ENCODE measurements at places on chromosomes 11 and 22.

DNA sequence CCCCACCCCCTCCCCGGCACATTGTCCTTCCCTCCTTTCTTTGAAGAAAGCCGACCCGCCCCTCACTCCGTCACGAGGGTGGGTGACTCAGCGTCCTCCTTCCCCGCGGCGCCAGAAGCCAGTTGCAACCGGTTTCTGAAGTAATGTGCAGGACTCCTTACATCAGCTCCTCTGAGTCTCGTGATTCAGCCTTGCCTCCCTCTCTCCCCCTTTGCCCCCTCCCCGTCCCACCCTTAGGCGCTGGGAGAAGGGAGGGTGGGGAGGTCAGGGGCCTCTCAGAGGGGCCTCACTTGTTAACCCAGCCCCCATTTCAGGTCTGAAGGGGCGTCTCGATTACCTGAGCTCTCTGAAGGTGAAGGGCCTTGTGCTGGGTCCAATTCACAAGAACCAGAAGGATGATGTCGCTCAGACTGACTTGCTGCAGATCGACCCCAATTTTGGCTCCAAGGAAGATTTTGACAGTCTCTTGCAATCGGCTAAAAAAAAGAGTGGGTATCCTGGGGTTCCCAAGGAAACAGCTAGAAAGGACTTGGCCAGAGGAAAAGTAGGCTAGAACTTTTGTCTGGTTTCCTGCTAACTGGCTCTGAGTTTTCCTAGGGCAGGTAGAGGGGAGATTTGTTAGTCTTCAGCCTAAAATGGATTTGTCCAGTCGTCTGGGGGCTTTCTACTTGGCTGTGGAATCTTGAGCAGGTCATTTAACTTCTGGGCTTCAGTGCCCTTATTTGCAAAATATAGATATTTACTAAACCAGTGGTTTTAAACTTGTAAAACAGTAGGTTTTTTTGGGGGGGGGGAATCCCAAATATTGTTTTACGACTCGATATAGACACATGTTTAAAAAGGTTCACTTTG, 1.1 kb downstream of the SLC3A2 start:
- peak; percentile 87 for DNase-seq

DNA sequence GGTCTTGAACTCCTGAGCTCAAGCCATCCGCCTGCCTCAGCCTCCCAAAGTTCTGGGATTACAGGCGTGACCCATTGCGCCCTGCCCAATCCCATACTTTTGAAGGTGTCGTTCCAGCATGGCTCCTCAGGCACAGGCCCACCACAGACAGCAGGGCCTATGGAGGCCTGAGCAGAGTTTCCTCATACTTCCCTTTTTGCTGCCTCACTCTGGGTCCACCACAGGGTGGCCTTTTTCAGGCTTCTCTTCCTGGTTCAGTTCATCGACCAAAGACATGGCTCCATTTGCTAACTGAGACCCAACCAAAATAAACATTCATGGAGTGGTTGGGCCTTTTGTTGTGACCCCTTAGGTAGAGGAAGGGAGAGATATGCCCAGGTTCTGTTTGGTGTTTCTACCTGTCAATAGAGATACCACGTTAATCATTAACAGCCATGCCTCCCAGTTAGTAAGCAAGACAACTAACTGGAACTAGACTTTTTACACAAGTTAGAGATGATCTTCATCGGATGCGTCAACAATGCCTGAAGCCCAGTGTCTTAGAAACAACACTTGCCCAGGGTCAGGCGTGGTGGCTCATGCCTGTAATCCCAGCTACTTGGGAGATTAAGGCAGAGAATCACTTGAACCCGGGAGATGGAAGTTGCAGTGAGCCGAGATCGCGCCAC, 35.1 kb downstream of the TRIOBP start:
- no peak for DNase-seq

DNA sequence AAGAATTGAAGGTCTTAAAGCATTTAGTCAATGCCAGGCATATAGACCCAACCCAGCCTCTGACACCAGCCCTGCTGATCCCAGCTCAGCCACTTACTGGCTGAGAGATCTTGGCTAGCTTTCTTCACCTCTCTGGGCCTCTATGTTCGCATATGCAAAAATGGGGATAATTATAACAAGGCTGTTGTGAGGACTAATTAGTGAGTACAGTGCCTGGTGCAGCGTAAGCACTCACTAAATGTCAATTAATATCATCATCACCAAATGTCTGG, 10.5 kb downstream of the CHST1 start:
- DNase-seq = no peak

DNA sequence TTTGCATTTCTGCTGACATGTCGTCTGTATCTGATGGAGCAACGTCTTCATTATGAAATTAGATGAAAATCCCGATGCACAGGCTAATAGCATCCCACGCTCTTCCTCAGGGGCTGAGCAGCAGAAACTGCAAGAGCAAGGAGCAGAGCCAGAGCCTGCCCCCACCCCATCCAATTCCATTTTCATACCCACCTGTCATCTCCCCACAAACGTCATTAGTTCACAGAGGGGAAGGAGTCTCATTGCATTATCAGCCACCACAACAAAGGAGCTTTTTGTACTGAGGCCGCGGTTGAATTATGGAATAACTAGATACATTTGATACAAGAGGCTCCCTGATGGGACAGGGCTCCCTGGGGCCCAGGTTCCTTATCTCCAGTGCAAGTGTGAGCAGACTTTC, 515.0 kb downstream of the NTM start:
- DNase-seq = no peak

DNA sequence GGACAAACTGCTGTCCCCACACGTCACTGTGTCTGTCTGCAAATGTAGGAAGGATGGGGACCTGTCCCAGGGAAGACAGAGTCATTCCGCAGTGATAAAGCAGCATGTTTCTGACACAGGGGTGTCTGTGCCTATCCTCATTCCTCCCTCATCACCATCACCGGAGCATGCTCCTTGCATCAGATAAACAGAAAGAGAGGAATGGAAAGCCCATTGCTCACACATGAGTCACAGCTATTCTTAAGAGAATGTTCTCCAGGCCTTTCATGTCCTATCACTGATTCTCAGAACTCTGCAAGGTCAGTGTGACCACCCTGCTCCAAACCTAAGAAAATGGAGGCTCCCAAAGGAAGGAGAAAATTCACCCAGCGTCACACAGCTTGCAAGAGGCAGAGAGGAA, 38.9 kb downstream of the ZNF195 start:
- DNase-seq = no peak

- no peak for DNase-seq
Measured at GRCh38 chr11:88352139-88352538, 14.6 kb upstream of the CTSC start.

GRCh38 chr11:66388780-66389386, 17.3 kb upstream of the SLC29A2 start:
- DNase-seq = no peak

DNA sequence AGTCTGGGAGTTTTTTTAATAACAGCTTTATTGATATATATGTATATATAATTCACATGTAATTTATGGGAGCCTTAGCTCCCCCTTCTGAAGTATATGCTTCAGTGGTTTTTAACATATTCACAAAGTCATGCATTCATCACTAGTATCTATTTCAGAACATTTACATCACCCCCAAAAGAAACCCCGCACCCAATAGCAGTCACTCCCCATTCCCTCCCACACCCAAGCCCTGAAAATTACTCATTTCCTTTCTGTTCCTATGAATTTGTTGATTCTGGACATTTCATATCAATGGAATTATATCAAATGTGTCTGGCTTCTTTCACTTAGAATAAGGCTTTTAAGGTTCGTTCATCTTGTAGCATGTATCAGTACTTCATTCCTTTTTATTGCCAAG, 35.6 kb upstream of the SYT7 start:
- no peak for DNase-seq

- DNase-seq = no peak
Measured at GRCh38 chr22:47295226-47295901, 532.9 kb downstream of the TBC1D22A start.

DNA sequence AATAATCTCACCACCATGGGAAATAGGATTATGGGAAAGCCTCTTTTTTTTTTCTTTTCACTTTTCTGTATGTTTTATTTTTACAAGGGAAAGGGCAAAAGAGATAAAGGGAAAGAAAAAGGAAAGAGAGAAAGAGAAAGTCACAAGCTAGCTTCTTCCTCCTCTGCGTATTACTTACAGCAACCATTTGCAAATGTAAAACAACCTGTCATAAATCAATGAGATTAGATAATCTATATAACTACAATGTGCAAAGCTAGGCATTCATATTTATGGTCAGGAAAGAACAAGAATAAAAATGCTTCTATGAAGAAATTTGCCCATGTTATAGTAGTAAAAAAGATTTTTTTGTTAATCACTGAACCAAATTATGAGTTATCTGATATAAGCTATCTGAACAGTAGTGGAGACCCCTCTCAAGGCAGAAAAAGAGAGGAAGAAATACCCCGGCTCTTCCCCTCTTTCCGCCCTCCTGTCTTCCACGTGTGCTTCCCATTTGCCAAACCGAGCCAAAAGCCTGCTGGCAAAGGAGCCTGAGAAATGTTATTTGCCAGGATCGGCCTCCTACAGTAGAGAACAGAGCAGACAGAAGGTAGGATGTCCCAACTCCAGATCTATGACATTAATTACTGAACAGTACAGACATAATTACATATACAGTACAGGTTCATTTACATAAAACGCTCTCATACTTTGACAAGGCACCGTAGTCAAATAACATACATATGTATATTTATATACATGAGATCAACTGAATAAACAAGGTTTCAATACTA, 50.2 kb downstream of the ARHGAP32 start:
- no peak for DNase-seq

DNA sequence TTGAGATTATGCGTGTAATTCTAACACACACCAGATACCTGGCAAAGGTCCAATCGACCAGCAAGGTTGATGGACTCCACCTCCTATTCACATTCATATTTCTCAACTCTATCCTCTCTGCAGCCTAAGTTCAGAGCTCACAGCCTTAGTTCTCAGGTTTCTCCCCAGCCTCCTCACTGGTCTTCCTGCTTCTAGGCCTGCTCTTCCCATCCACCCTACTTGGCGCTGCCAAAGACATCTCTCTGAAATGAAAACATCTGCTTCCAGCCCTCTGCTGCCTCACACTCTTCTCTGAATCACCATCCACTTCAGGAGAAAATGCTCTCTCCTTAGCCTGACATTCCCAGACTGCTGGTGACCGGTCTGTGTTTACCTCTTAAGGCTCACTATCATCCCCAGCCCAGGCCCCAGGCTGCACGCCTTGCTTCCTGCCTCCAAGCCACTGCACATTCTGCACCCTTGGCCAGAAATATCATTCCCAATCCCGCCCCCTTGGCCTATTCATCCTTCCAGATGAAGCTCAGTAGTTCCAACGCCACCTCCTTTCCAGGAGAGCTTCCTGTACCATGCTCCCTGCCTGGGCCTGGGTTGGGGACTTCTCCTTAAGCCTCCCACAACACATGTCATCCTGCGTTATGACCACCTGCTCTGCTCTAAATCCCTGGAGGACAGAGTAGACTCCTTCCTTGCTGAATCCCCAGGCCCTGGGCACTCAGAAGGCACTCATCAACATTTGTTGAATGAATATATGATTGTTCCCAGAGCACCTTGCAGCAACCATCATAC, 3.5 kb downstream of the ARRB1 start:
- DNase-seq = no peak

- no peak for DNase-seq
Measured at GRCh38 chr11:35303596-35304385, 115.6 kb downstream of the SLC1A2 start.

GRCh38 chr22:24867323-24868022, 61.5 kb downstream of the SGSM1 start:
- peak; percentile 23 for DNase-seq

- DNase-seq = peak; percentile 29
Measured at GRCh38 chr22:22753526-22754267, 109.3 kb downstream of the GGTLC2 start.

GRCh38 chr11:57901756-57902155, 121.9 kb upstream of the OR9Q1 start:
- DNase-seq = no peak

- peak; percentile 8 for DNase-seq
Measured at GRCh38 chr11:2587132-2587930, 112.5 kb downstream of the KCNQ1OT1 start.

GRCh38 chr11:126359431-126360048, 4.1 kb downstream of the ST3GAL4 start:
- peak; percentile 65 for DNase-seq

DNA sequence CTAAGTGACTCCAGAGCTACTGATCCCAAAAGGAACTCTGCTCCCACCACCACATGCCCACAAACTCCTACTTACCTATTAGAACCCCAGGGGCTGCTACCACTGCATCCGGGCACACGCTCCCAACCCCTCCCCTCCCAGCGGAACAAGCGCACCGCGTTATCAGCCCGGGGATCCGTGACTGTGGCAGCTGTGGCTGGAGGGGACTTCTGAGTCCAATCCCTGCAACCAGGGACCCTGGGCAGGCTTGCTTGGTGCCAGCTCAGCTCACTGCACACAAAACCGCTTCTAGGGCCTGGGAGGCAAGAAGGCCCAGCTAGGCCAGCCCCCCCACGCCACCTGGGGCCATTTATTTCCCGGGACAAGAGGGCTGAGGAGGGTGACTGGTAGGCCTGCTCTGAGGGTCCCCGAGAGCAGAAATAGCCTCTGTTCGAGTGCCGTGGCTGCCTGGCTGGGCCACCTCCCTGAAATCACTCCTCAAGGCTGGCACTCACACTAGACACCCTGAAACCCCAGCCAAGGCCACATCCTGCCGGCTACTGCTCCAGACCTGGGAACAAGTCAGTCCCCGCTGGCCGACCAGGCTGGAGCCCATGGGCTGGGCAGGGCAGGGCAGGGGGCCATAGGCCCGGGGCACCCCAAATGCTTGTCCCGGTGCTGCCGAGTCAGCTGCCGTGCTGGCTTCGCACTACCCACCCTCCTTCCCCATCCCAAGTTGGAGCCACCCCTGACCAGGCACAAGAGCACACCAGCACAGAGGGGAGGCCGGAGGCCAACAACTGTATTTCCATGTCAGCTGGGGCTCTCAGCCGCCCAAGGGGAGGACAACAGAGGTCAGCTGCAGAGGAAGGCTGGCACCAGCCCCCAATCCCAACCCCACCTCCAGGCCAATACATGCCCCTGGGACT, 1.9 kb upstream of the IFITM10 start:
- DNase-seq = no peak

- no peak for DNase-seq
Measured at GRCh38 chr11:62435846-62436660, 17.2 kb downstream of the SCGB1A1 start.

- peak; percentile 33 for DNase-seq
Measured at GRCh38 chr11:101583251-101584128, at the start of gene TRPC6. Gene TRPC6 (minus strand): TSS chr11:101584007. CDS start chr11:101583503, 504 bp downstream.

DNA sequence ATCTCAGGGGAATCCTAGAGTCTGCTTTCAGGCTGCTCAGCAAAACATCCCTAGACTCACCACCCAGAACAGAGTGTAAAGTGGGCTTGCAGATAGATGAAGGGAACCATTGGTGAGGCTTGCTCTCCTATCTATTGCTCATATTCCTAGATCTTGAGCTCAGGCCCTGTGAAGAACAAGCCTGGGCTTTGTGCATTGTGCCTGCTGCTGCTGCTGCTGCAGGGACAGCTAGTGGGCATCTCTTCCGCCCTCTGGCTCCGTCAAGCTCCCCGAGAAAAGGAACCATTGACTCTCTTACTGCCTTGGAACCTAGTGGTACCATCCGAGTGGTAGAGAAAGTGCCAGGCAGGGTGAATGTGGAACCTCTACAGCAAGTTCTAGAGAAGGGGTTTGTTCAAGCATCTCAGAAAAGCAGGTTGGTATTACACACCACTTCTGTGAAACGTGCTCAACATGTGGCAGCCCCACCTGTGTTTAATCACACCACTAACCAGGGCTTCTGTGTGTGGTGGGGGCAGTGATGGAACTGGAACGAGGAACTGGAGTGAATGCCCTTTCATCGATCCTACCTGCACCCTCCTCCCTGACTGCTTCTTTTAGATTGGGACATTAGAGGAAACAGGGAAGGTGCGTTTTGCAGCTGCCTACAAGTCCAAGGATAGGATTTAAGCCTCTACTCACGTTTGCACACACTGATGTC, 4.4 kb downstream of the BACE1-AS start:
- DNase-seq = no peak

- DNase-seq = no peak
Measured at GRCh38 chr22:48779211-48779643, 1048.4 kb downstream of the BRD1 start.
